ENCODE measurements at places on chromosomes 2 and 18.
A peak's percentile ranks its signal among the peaks of the same experiment; 100 is the strongest.

DNA sequence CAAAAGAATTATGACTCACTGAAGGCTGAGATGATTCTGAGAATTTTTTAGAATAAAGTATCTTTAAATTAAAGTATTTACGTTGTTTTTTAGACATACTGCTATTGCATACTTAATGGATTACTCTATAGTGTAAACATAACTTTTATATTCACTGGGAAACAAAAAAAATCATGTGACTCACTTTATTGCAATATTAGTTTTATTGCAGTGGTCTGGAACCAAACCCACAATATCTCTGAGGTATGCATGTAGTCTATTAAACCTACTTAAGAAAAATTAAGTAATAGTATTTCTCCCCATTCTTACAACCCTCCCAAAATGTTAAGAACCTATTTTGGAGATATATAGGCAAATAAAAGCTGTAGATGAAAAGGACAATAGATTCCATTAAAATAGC lies 142.9 kb upstream of the ZNF521 start:
- peak; percentile 42 for DNase-seq

GRCh38 chr2:217900010-217900779 lies 102.6 kb downstream of the TNS1 start:
- no peak for DNase-seq

- no peak for DNase-seq
Observed at GRCh38 chr2:194060269-194060668, 1596.8 kb upstream of the SLC39A10 start.

DNA sequence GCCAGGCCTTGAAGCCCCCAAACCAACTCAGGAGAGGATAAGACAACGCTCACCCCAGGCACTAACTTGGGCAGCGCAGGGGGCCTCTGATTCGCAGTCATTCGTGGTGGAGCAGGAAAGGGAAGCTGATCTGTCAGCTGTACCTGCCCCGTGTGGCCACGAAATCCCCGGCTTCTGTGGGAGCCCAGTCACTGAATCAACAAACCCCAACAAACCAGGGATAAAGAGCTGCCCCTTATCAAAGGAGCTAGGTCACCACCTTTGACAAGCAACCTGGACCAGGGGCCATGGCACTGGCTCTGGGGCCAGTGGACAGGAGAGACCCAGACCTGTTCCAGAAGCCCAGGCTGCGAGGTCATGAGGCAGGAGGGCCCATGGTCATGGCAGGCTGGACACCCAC lies 14.5 kb downstream of the SDC1 start:
- no peak for DNase-seq

- no peak for DNase-seq
Observed at GRCh38 chr2:152283392-152283791, 51.6 kb upstream of the FMNL2 start.

GRCh38 chr2:64374686-64375085 lies 79.3 kb upstream of the LGALSL start:
- no peak for DNase-seq

- DNase-seq = no peak
Observed at GRCh38 chr18:6722690-6723089, 6.8 kb upstream of the ARHGAP28 start.

DNA sequence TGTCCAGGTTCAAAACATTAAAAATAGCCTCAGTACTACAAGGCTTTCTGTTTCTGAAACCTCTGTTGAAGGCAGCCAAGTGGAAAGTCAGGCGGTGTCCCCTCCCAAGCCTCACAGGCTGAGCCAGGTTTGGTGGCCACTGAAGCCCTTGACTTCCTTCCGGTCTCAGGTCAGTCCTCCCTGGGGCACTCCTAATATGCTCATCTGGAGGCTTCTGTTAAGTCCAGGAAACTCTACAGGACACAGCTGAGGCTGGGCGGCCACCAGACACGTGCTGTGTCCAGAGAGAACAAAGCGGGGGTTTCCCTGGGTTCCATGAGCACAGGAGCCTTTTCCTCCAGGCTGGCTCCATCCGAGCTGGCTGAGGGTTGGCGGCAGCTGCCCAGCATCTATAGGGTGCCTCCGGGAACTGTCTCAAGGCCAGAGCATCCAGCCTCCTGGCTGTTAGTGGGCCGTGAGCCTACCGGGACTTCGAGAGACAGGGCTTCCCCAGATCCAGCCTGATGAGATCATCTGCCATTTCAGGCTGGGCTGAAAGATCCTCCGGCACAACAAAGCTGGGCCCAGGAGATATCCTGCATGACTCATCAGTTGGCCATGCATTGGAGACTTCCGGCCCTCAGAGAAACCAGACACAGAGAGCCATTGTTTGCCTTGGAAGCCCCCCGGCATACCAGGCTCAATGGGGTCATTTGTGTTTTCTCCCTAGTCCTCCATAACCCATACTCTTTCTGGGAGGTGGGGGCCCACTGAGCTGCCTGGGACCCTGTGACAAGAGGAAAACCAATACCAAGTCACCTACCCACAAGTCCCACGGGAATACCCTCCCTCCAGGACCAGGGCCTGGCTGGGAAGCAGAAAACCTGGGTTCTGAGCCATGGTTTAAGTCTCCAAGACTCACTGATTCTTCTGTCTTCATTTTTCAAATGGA lies 71.7 kb downstream of the HS1BP3 start:
- peak; percentile 98 for DNase-seq

- no peak for DNase-seq
Observed at GRCh38 chr2:208489687-208490086, 83.1 kb downstream of the PTH2R start.

DNA sequence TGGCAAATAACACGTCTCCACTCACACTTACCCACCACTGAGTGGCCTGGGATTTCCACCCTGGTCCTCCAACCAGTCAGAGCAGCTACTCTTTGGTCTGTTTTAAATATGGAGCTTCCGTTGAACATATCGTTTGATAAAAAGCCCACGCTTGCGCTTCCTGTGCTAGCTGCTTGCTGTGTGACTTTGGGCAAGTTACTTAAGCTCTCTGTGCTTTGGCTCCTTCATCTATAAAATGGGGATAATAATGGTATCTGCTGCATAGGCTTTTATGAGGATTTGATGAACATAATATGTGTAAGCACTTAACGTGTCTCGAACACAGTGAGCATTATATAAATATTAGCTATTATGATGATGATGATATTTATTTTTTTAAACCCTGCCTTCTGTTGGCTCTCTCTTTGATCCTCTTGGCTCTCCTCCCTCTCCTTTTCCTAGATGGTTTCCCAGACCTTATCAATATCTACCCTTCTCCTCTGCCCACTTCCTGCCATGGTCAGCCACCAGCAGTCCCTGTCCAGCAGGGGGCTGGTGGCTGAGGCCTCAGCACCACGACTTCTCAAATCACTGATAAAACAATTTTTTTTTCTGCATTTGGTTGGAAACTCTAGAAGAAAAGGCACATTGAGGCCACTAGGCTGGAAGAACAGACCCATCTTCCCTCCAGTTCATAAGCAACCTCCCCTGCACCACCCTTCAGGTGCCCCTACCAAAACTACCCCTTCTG lies 191.9 kb downstream of the LOXHD1 start:
- no peak for DNase-seq

DNA sequence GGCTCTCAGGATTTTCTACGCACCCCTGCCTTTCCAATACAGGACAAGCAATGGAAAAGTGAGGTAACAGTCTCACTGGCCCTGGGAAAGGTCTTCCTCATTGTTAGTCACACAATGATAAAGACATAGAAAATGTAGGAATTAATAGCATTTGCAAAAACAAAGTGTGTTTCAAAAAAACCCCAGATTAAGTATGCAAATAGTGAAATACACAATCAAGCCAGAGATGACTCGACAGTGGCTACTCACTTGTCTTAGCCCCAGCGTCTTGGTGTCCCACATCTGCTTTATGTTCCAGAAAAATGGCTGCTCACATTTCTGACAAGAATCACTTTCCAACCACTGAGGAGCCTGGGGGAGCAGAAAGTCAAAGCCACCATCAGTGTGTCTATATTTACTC lies 47.0 kb upstream of the AP1S3 start:
- DNase-seq = peak; percentile 60

- DNase-seq = peak; percentile 60
Observed at GRCh38 chr2:29314816-29315571, 199.8 kb downstream of the CLIP4 start.

- no peak for DNase-seq
Observed at GRCh38 chr18:58806826-58807714, 57.6 kb upstream of the ZNF532 start.

GRCh38 chr18:26460449-26461091 lies 87.8 kb downstream of the KCTD1 start:
- no peak for DNase-seq

DNA sequence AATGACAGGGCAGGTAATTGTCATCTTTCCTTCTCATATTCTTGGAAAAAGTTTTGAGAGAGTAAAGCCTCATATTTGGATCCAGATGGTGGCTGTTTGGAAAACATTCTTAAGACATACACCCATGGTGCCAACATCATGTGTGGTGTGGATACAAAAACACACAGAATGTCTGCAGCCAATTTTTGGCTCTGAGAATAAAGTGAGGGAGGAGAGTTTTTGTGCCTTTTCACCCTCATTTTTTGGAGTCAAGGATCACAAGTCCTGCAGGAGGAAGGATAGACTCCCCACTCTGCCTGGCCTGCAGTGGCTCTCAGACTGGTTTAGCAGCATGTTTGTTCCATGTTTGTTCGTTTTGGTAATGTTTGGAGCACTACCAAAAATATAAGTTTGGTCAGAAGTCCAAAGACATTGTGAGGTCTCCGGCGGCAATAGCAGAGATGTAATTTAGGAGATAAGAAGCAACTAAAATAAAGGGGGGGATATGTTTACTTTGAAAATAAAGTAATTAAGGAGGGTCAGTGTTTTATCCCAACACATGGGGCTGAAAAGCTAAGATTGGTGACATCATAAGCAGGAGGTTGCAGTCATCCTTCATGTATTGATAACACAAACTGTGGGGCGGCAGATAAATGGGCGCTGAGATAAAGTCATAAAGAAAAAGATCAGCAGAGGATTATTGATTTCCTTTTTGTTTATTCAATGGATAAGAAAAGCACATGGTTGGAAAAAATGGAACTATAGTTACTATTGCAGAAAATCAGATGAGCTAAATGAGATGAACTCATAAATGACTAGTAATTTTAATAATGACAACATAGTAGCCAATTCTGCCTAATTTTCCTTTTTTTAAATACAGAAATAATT lies 655 bp downstream of the NOSTRIN start:
- no peak for DNase-seq

DNA sequence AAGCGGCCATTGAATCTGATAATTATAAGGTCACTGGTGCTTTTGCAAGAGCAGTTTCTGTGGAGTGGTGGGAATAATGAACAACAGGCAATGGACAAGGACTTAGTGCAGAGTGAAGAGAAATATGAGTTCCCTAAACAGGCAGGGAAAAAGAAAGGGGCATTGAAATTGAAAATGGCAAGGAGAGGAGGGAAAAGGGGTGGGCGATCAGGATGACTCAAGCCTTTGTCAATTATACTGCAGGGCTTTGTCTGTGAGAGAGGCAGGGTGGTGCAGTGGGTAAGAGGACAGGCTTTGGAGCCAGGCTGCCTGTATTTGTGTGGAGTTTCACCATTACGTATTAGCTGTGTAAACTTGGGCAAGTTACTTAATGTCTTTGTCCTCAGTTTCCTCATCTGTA lies 29.5 kb upstream of the PAIP2B start:
- no peak for DNase-seq

GRCh38 chr18:74110149-74110548 lies 37.5 kb downstream of the FBXO15 start:
- no peak for DNase-seq

- no peak for DNase-seq
Observed at GRCh38 chr18:42051411-42051810, 96.4 kb downstream of the PIK3C3 start.

GRCh38 chr2:49351560-49351959 lies 197.2 kb upstream of the FSHR start:
- DNase-seq = no peak

DNA sequence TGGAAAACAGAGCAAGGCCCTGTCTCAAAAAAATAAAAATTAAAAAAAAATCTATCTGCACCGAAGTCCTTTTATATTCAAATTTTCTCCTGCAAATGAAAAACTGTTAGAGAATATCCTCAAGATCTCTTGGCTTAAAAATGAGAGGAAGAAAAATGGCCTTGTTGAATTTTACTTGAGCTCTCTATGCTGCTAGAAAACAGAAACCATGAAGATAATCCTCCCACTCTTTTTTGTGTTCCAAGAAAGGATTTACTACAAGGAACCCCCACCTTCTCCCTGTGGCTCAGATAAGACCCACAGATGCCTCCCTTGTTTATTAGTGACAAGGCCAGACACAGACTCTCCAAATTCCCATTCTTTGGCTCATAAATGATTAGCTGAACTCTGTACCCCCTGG lies 71.0 kb downstream of the SGPP2 start:
- DNase-seq = no peak

DNA sequence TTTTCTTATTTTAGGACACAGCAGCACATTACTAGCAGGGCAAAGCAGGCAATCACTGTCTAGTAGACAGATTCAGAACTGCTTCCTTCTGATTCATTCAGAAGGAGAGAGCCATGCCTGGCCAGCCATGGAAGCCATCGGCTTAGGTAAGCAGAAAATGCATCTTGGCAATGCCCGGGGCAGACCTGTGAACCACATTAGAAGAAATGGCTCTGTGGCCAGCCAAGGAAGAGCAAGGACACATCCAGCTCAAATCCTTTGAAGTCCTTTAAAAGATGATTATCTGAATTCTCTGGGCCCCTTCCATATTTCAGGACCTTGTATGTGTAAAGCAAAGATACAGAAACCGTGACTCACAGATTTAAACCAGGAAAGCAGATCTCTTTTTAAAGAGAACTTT lies 227.4 kb downstream of the PID1 start:
- DNase-seq = no peak

DNA sequence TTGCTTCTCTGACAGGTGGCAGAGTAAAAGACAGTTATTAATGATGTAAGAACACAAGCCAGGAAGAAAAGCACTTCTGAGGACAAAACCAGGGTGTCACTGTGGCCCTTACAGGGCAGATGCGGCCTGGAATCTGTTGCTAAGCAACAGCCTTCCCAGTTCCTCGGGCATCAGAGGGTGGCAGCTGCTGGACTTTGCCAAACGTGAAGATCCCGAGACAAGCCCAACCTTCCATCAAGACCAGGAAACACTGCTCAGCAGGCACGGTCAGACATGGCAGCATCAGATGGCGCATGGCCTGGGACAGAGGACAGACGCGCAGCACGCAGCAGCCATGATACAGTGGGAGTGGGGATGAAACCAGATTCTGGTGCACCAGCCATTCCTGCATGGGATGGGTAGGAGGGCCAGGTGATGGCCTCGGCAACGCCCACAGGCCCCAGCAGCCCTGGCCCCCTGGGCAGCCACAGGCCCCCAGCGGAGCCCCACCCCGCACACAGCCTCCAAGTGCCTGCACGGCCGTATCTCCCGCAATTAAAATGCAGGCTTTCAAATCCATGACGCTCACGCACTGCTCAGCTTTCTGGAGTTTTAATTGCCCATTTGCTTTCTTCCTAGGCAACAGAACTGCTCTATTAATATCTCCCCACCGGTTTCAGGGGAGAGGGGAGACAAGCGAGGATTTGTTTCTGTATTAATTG lies 89.0 kb downstream of the EIPR1 start:
- DNase-seq = no peak
